ENCODE measurements at places on chromosomes 1 and 21. TPM values are rescaled to one million over a fixed set of nuclear protein-coding genes. Genes with fewer than 3 reads are reported as not detected.

GRCh38 chr1:159009287-159009686 is 420 bp upstream of the IFI16 start:
- no peaks in the 10 kb centered on the region for H3K27me3 ChIP-seq
- H3K4me3 ChIP-seq, result peak overlapping the region; percentile 90
- H3K36me3 ChIP-seq, result peaks cover 68% of the 10 kb centered on the region
- H3K4me1 ChIP-seq, result peaks cover 51% of the 10 kb centered on the region
- H3K27ac ChIP-seq, result peak overlapping the region; percentile 100
- DNase-seq, result peak; percentile 33

- no peak for DNase-seq
- H3K36me3 ChIP-seq, result peaks cover 45% of the 10 kb centered on the region
- no peaks in the 10 kb centered on the region for H3K27me3 ChIP-seq
- no peak overlapping the region for H3K27ac ChIP-seq
- H3K4me3 ChIP-seq, result no peak overlapping the region
These were observed 11.6 kb downstream of the PARK7 start for GRCh38 chr1:7973086-7973485.

Gene KRTAP19-1
- total RNA-seq, result not detected

DNA sequence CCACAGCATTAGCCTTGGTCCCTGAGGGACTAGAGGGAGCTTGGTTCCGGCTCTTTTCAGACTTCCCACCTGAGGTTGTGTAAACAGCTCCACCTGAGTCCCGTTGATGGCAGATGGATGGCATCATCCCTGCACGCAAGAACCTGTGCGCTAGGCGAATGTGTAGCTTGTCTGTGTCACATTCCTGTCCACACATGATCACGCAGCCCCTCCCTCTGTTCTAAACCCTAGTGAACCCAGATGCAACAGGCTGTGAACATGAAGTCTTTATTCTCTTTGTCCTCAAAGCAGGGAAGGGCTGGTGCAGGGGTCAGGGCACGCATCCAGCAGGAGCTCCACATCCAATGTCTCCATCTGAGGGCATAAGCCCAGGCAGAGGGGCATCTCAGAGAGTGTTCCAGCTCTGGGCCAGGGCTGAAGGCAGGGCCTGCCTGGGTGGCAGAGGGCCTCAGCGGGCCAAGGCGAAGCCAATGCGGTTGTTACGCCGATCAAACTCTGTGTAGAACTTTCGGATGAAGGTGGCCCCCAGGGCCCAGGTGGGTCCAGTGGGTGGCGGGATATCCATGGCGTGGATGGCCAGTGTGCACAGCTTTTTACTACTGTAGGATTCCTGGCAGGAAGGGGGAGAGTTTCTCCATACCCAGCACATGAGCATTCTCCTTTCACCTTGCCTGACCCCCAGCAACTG is 2.9 kb upstream of the ETNK2 start:
- DNase-seq, result no peak
- H3K4me3 ChIP-seq, result no peak overlapping the region
- H3K36me3 ChIP-seq, result no peaks in the 10 kb centered on the region
- H3K4me1 ChIP-seq, result peaks cover 3% of the 10 kb centered on the region
- H3K27me3 ChIP-seq, result no peaks in the 10 kb centered on the region

Gene OR2T35
- not detected for total RNA-seq

- H3K4me3 ChIP-seq, result no peak overlapping the region
- no peak overlapping the region for H3K27ac ChIP-seq
- DNase-seq, result no peak
- H3K4me1 ChIP-seq, result peaks cover 4% of the 10 kb centered on the region
These were observed 6.9 kb upstream of the SYNC start for GRCh38 chr1:32709476-32709875.

Gene MTARC1
- total RNA-seq, result not detected

Gene SEC16B
- total RNA-seq, result not detected

DNA sequence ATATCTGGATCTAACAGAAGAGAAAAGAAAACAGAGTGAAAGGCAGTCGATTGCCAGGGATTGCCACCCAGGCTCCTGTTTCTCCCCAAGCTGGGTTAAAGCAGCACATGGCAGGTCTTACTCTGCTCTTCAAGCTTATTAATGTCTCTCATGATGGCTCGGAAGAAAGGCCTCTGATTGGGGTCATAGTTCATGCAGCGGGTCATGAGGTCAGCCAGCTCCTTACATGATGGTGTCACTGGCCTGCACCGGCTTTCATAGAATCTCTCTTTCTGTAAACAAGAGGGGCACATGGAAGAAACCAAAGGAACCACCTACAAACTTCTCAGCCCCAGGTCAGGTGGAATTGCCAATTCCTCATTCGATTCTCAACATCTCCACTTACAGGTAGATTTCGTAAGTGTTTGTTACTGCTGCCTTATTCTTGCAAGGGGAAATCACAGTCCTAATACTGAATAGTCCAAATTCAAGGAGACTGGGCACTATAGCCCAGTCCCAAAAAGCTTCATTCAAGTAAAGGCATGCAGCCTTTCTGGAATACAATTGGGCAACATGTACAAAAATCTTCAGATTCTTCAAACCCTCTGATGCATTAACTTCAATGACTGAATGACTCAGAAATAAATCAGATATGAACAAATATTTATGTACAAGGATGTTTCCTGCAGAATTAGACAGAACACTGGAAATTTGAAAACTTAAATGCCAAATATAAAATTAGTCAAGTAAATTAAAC is 96.6 kb downstream of the RAVER2 start:
- no peak for DNase-seq
- H3K36me3 ChIP-seq, result peaks cover 42% of the 10 kb centered on the region
- H3K4me3 ChIP-seq, result no peak overlapping the region
- H3K27me3 ChIP-seq, result no peaks in the 10 kb centered on the region

Gene CFAP107
- not detected for total RNA-seq

DNA sequence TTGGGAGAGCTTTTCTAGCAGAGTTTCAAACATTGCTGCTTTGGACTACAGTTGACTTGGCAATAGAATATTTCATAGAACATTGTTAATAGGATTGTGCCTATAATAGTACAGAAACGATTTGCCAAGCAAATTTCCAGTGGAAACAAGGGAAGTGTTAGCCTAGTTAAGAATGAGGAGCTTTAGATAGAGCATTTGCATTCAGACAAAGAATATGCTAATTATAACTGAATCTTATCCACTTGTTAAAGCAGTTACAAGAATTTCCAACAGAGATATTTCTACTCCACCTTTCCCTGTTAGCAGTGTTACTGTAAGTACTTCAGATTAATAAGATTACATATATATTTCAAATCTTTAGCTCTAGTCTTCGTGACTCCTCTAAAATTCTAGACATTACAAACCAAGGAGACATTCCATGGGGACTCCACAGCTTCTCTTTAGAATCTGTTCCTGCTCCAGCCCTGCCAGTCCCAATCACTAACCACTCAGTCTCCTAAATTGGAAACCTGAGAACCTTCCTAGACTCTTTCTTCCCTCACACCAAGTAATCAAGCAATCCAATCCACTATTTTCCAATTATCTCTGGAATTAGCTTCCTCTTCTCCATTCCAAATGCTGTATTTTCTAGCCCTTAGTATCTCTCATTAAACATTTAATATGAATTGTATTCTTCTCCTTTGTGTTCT is 141.8 kb upstream of the PBX1 start:
- H3K27ac ChIP-seq, result no peak overlapping the region
- H3K27me3 ChIP-seq, result no peaks in the 10 kb centered on the region
- H3K36me3 ChIP-seq, result no peaks in the 10 kb centered on the region
- no peak overlapping the region for H3K4me3 ChIP-seq
- H3K4me1 ChIP-seq, result no peaks in the 10 kb centered on the region

DNA sequence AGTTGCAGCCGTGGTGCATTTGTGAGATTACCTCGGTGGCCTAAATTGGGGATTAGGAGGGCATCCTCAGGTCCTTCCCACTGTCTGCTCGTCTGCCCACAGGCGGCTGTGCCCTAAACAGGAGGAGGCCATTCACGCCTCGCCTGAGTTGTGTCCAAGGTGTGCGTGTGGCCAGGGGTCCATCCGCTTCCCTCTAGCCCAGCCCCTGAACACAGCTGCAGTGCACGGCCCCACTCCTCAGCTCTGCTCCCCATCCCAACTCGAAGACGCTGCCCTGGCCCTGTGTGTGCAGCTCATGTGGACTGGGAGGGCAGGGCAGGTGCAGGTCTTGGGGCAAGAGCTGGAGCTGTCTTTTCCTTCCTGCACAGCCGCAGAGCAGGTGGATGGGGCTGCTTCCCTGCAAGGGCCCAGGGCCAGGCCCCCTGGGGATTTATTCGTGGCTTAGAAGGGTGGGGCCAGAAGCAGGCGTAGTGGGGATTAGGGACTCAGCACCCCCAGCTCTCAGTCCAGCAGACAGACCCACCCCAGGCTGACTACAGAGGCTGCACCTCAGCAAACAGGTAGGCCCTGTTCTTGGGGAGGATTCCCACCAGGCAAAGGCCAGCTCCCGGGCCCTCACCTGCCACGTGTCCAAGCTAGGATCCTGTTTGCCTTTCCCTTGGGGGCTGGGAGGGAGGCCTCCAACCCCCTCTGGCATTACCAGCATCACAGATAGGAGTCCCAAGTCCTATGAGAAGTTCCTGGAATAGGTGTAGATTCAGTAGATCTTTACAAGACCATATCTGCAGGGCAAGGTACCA is 4.3 kb downstream of the GUK1 start:
- H3K27me3 ChIP-seq, result no peaks in the 10 kb centered on the region
- no peak overlapping the region for H3K4me3 ChIP-seq
- DNase-seq, result no peak
- H3K36me3 ChIP-seq, result peaks cover 11% of the 10 kb centered on the region
- H3K27ac ChIP-seq, result no peak overlapping the region

GRCh38 chr1:22808676-22809483 is 98.2 kb downstream of the EPHB2 start:
- DNase-seq, result no peak
- no peaks in the 10 kb centered on the region for H3K4me1 ChIP-seq
- H3K27me3 ChIP-seq, result peaks cover 2% of the 10 kb centered on the region
- no peak overlapping the region for H3K4me3 ChIP-seq
- H3K36me3 ChIP-seq, result no peaks in the 10 kb centered on the region

DNA sequence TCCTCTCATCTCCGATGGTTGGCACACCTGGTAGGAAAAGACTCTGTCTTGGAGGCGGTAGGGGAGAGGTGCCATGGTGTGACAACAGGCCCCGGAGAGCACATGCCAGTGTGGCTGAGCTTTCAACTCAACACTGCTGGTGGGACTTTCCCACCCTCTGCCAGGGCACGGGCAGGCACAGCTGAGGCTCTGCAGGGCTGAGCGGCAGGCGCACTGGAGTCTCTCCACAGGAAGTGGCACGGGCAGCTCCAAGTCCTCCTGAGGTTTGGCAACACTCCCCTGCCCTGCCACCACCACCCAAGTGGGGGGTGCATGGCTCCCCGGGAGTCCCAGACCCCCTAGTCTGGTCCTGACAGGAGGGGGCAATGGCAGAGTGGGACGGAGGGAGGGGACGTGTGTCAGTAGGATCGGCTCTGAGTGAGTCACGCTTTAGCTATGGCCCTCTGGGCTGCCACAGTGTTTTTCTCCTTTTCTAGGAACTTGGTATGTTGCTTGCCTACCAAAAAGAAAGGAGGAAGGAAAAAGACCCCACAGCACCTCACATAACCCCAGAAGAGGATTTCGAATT is 27.3 kb upstream of the EVA1B start:
- DNase-seq, result peak; percentile 67
- H3K4me1 ChIP-seq, result peaks cover 32% of the 10 kb centered on the region
- no peaks in the 10 kb centered on the region for H3K27me3 ChIP-seq
- H3K4me3 ChIP-seq, result no peak overlapping the region

- DNase-seq, result no peak
- H3K27me3 ChIP-seq, result no peaks in the 10 kb centered on the region
- no peaks in the 10 kb centered on the region for H3K4me1 ChIP-seq
- no peak overlapping the region for H3K4me3 ChIP-seq
- no peak overlapping the region for H3K27ac ChIP-seq
- no peaks in the 10 kb centered on the region for H3K36me3 ChIP-seq
These were observed 60.3 kb upstream of the RCOR3 start for GRCh38 chr1:211198880-211199279.

GRCh38 chr1:52659851-52660596 is 27.1 kb downstream of the SHISAL2A start:
- no peak for DNase-seq
- H3K27me3 ChIP-seq, result no peaks in the 10 kb centered on the region
- peaks cover 21% of the 10 kb centered on the region for H3K4me1 ChIP-seq
- H3K4me3 ChIP-seq, result no peak overlapping the region

GRCh38 chr1:232016616-232017015 is 390.0 kb downstream of the DISC1 start:
- no peak overlapping the region for H3K4me3 ChIP-seq
- DNase-seq, result no peak
- H3K27me3 ChIP-seq, result no peaks in the 10 kb centered on the region
- no peaks in the 10 kb centered on the region for H3K36me3 ChIP-seq

- no peaks in the 10 kb centered on the region for H3K4me1 ChIP-seq
- H3K4me3 ChIP-seq, result no peak overlapping the region
- no peaks in the 10 kb centered on the region for H3K27me3 ChIP-seq
- H3K36me3 ChIP-seq, result no peaks in the 10 kb centered on the region
- DNase-seq, result no peak
- no peak overlapping the region for H3K27ac ChIP-seq
These were observed 53.0 kb upstream of the ARTN start for GRCh38 chr1:43880604-43881003.

DNA sequence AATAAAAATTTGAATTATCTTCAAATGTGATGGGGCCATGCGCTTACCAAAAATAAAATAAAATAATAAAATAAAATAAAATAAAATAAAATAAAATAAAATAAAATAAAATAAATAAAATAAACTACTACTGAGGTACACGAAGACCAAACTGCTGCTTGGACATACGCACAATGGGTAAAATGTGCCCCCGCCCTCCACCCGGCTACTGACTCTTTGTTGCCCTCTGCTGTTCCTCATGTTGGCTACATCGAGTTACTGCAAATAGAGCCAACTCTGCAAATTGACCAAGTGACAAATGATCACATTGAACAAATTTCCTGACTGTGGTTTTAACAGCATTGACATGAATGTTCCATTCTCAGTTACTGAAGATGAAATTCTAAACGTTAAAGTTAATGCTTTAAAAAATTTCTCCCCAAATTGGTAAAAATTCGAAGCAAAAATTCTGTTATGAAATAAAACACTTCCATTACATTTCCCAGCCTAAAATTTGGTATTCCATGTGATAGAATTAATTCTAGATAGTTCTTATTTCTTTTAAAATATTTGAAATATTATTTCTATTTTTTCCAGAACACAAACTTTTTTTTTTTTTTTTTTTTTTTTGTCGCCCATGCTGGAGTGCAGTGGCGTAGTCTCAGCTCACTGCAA is 18.8 kb upstream of the MAP1LC3C start:
- DNase-seq, result peak; percentile 50
- no peaks in the 10 kb centered on the region for H3K4me1 ChIP-seq
- H3K4me3 ChIP-seq, result no peak overlapping the region
- no peaks in the 10 kb centered on the region for H3K27me3 ChIP-seq

- H3K36me3 ChIP-seq, result no peaks in the 10 kb centered on the region
- no peak for DNase-seq
- H3K4me3 ChIP-seq, result no peak overlapping the region
- no peak overlapping the region for H3K27ac ChIP-seq
These were observed 186.8 kb upstream of the MAP1LC3C start for GRCh38 chr1:242185731-242186130.

GRCh38 chr1:115426956-115427355 is 88.9 kb upstream of the NGF start:
- no peak overlapping the region for H3K4me3 ChIP-seq
- H3K27ac ChIP-seq, result no peak overlapping the region
- peaks cover 24% of the 10 kb centered on the region for H3K27me3 ChIP-seq
- H3K4me1 ChIP-seq, result no peaks in the 10 kb centered on the region

GRCh38 chr1:231424950-231425805 is 3.1 kb upstream of the EGLN1 start:
- H3K4me3 ChIP-seq, result no peak overlapping the region
- no peak for DNase-seq
- H3K27me3 ChIP-seq, result peaks cover 5% of the 10 kb centered on the region
- H3K27ac ChIP-seq, result no peak overlapping the region
- peaks cover 3% of the 10 kb centered on the region for H3K36me3 ChIP-seq
- peaks cover 7% of the 10 kb centered on the region for H3K4me1 ChIP-seq
